ENCODE measurements at places on chromosomes 2 and 18.

DNA sequence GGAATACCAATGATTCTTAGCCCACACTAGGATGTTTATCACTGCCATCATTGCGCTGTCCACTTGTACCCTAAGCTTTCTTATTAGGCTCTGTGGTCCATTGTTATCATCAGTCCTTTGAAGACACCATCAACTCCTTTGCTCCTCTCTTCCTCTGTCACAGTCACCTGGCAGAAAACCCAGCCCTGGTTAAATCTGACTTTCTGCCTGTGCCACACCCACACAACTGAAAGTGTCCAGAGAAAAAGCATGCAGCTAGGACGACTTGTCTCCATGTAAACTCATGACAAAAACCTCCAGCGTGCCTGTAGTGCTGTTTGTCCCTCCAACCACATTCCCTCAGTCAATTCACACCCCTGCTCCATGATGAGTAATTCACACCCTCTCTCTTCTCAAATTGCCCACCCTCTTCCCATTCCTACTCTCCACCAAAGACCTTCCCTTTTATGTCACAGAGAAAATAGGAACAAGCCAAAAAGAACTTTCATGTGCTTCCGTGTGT, 297.4 kb upstream of the MGAT5 start:
- DNase-seq: no peak

DNA sequence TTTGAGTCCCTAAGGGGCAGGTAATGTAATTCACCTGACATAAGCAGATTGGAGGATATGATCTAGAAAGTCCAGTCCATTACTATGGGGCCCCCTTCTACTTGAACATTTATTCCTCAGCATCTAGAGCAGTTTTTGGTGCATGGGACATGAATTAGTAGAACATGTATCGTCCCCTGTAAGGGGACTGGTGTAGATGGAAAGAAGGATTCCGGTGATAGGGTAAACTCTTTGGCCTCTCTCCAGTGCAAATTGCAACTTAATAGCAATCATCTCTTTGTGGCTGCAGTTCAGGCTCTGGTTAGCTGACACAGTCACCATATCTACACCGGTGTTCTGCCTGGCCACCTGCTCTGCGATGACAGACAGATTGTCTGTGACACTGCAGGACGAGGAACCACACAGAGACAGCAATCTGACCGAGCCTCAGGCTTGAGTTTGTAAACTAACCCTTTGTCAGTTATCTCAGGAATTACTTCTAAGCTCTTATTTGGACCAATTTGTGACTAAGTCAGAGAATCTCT, 6.4 kb upstream of the SLC8A1 start:
- no peak for DNase-seq

DNA sequence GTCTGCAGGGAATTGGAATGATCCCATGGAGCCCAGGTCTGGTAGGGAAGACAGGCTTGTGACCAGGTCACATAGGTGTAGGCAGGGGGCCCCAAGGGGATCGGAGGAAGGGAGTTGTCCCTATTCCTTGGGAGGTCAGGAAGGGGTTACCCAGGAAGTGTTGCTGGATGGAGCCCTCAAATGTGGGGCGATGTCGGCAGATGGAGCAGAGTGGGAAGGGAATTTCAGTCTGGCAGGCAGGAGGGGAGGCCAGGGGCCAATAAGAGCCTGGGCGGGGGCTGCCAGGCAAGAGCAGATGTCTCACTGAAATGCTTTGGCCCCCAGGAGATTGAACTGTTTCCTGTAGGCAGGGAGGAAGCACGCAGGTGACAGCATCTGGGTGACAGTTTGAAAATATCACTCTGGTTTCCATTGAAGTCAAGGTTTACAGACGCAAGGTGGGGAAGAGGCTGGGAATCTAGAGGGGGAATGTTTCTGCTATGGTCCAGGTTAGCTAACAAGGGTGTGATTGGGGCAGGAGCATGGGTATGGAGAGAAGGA, 81.5 kb upstream of the SMAD2 start:
- DNase-seq: no peak

GRCh38 chr2:232324778-232325177, 53.8 kb upstream of the ALPP start:
- DNase-seq: no peak

GRCh38 chr2:61857224-61857623, 3.4 kb upstream of the FAM161A start:
- no peak for DNase-seq

GRCh38 chr18:11419338-11419737, 190.1 kb upstream of the SLC35G4 start:
- DNase-seq: no peak

- no peak for DNase-seq
These were observed 30.1 kb upstream of the AGPS start for GRCh38 chr2:177362499-177362898.

- no peak for DNase-seq
These were observed 333.7 kb upstream of the SKOR2 start for GRCh38 chr18:47585136-47585535.

GRCh38 chr2:14944562-14945346, 312.2 kb downstream of the LRATD1 start:
- DNase-seq: no peak

- DNase-seq: no peak
These were observed 15.7 kb upstream of the MYO3B start for GRCh38 chr2:170162271-170162632.

- DNase-seq: no peak
These were observed 33.3 kb upstream of the TXNDC2 start for GRCh38 chr18:9852266-9853081.

DNA sequence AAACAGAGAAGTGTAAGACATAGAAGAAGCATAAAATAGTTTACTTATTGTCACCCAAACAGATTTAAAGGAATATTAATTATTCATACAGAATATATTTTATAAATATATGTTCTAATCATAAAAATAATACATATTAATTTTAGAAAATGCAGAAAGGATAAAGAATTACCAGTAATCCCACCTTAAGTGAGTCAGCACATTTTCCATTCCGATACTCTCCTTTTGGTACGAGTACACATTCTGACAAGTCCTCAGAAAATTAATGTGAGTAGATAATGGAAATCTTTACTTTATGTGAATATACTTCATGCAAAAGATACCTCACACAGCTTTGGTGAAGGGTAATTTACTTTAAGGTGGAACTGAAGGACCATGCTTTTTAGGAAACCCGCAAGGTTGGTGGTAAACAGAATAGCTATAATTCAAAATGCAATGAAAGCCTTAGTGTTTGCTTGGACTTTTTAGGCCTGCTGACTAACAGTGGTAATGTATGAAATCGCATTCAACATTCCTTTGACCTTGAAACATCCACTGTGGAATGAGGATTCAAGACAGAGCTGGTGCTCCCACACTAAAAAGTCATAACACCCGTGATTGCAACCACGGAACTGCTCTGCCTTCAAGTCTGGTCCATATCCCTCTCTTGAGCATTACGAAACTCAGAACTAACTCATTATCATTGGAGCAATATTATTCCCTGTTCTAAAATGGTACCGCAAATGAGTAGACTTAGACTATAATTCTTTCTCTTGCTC, 28.1 kb upstream of the HTR2B start:
- no peak for DNase-seq
